ENCODE measurements at places on chromosomes 1 and 21.

DNA sequence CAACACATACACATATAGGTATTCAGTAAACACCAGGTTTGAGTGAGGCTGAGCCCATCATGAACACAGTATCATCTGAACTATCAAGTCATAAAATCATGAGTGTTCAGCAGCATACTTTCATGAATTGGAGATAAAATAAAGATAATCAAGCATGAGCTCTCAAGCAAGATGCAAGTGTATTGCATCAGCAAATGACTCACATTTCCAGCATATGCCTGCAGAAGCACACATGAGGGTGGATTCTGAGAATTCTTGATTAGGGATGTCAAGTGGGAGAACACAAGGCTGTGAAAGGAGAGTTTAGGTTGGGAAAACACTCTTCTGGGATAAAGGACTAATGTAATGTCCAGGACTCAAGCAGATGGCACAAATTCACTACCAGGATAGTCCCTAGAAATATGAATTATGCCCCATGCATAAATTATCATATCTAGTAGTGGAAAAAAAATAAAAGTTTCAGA, 299.2 kb downstream of the SRGAP2C start:
- no peak for DNase-seq

GRCh38 chr21:45010860-45011259, 63.5 kb upstream of the ADARB1 start:
- no peak for DNase-seq

DNA sequence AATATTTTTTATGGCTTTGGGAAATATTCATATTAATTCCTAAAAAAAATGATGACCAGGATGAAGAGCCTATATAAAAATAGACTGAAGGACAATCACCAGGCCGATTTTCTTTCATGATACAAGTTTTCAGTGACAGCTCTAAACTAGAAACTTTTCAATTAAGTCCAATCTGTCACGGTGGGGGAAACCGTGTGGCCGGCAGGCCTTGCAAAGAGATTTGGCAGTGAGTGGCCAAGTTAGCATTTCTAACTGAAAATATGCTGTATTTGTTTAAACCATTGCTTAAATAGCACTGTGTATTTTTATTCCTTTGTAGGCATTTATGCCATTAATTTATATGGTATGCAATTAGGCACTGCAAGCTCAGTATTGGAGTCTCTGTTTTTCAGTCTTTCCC, 294.5 kb upstream of the NRIP1 start:
- DNase-seq: no peak

GRCh38 chr1:66095190-66095589, 302.5 kb downstream of the PDE4B start:
- DNase-seq: no peak

DNA sequence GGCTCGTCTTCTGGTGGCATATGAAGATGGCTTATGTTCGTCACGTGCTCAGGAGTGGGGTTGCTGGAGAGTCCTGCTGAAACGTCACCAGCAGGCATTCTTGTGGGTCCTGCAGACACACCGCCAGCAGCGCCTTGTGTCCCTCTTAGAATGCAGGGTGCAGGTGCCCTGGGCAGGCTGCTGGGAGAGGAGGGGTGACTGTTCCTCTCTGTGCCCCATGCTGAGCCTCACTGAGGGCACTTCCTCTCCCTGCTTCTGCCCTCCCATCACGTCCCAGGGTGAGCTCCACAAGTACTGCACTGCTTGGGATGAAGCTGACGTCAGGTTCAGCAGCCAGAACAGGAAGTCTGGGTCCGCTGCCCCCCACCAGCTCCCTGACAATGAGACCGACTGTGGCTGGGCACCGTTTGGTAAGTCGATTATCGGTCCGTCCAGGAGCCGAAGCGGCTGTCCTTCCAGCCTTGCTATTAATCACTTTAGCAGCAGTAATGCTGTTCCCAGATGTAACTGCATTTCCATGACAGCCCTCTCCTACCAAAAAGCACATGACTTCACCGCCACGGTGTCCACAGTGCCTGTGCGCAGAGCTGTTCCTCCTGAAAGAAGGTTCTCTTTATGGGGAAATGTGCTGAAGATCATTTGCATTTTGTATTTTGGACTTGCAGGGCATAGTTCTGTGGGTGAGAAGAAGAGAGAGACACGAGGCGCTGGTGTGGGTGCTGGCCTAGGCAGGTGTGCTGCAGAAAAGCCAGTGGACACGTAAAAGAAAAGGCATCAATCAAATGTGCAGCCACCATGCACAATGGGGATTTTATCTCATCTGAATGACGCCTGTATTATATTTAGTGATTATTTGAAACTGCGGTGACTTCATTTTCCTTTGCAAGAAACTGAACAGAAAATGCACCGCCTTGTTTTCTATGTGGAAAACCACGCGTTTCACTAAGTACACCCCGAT, 21.0 kb downstream of the SLC37A1 start:
- no peak for DNase-seq

GRCh38 chr1:225450491-225451191, 22.8 kb upstream of the LBR start:
- no peak for DNase-seq

DNA sequence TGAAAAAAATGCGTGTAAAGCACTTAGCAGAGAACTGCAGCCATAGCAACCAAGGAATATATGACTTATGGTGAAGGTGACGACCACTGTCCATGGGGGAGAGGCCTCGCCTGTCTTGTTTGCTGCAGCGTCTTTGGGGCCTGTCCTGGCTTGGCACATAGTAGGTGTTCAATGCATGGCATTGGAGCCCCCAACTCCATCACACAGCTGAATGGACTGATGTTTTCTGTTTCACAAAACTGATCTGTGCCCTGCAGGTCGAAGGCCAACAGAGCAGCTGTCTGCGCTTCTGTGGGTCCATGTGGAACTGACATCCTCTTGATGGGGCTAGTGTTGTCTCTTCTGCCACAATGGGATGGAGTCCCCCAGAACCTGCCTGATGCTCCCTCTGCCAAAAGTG, 296.0 kb downstream of the PTPRU start:
- no peak for DNase-seq

GRCh38 chr1:55259911-55260609, 44.9 kb upstream of the USP24 start:
- DNase-seq: no peak

- peak; percentile 3 for DNase-seq
Measured at GRCh38 chr1:79811173-79811572, 804.6 kb upstream of the ADGRL4 start.

Measured in eye (tissue), 1 donor.